ENCODE measurements at places on chromosomes 4 and X. TPM values are rescaled to one million over a fixed set of nuclear protein-coding genes. Genes with fewer than 3 reads are reported as not detected.

GAGE12E gene
- not detected for total RNA-seq

TBC1D19 gene
- 4.1 TPM for total RNA-seq

DGKK gene
- total RNA-seq = not detected

MND1 gene
- 52.6 TPM for total RNA-seq

TRIML2 gene
- total RNA-seq = not detected

HMX1 gene
- total RNA-seq = not detected

ADGRG4 gene
- not detected for total RNA-seq

BRS3 gene
- not detected for total RNA-seq

LDB2 gene
- not detected for total RNA-seq

UGT8 gene
- total RNA-seq = not detected

IL15 gene
- total RNA-seq = 0.19 TPM

NEIL3 gene
- total RNA-seq = 22.7 TPM

MMAA gene
- 19.6 TPM for total RNA-seq

SPANXN4 gene
- not detected for total RNA-seq

DIPK2B gene
- total RNA-seq = not detected

NXF3 gene
- total RNA-seq = not detected

CYBB gene
- not detected for total RNA-seq

SLC34A2 gene
- not detected for total RNA-seq

AFP gene
- not detected for total RNA-seq

ARMCX5 gene
- total RNA-seq = 9.5 TPM

TMEM185A gene
- 7.5 TPM for total RNA-seq
